ENCODE measurements at places on chromosomes 7 and 10.
A peak's percentile ranks its signal among the peaks of the same experiment; 100 is the strongest.

- no peak for DNase-seq
These were observed 318.7 kb downstream of the BBS9 start for GRCh38 chr7:33448035-33448434.

DNA sequence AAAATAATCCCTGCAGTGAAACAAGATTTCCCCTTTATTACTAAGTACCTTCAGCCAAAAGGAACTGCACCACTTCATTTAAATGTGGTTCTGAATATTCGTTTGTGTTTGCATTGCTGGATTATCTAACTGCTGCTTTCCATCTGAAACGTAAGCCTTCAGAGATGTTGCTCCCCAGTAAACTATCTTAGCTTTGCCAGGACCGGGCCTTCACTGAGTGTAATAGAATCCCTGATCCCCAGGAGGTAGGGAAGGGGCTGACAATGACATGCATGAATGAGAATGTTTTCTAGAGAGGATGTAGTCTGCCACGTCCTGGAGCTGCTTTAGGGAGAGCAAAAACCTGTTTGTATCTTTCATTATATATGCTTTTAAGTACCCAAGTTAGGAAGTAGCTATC lies 19.5 kb upstream of the INSYN2A start:
- DNase-seq: no peak

GRCh38 chr10:12389154-12389734 lies 39.9 kb downstream of the CAMK1D start:
- DNase-seq: no peak

DNA sequence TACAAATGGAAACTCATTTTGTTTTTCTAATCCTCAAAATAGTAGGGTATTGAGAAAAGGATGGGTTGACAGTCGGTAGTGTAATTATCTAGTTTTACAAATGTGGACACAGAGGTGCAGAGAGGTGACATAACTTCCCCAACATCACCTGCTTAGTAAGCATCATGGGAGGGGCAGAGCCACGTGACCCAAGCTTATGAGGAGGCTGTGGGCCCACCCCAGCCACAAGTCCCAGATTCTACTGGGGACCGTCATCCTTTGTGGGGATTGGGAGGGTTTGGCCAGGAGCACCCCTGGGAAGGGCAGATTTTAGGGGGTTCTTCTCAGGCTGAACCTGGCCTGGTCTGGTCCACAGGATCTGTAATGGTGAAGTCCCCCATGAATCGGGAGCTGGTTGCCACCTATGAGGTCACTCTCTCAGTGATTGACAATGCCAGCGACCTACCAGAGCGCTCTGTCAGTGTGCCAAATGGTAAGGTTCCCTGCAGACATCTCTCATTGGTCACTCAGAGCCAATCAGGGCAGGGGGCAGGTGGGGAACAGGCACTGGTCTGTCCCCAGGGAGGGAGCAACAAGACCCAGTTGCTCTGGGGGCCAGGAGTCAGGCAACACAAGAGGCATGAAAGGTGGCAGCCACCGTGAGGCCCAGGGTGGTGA lies 23.6 kb upstream of the VSIR start:
- no peak for DNase-seq

DNA sequence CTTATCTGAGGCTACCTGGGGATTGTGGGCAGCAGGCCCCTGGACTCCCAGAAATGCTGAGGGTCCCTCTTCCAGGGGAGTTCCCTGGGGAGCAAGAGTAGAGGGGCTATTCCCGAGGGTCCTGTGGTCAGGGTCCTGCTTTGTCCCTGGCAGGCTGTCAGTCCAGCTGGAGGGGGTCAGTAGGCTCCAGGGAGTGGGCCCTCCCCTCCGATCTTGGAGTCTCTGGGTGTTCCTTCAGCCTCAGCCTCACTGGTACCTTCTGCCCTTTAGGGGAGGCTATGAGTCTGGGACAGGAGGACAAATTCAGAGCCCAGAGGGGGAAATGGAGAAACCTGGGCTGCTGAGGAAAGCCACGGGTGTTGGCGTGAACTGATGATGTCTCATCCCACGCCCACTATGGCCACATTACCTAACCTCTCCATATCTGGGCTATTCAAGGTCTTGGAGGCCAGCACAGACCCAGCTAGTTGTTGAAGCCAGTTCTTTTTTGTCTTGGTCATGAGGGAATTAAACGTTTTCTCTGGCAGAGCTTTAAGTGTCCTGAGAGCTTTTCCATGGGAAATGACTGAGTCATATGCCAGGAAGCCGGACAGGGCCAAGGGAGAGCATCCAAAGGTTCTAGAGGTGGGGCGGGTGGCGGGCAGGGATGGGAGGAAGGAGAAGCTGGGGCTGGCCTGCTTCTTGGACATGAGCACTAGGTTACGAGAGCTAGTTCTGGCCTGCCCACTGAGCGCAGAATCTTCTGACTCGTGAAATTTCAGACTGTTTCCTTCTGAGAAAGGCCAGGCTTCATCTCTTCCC lies 6.2 kb downstream of the CALHM2 start:
- no peak for DNase-seq

- no peak for DNase-seq
These were observed 700 bp downstream of the MTPN start for GRCh38 chr7:135976312-135977006.

DNA sequence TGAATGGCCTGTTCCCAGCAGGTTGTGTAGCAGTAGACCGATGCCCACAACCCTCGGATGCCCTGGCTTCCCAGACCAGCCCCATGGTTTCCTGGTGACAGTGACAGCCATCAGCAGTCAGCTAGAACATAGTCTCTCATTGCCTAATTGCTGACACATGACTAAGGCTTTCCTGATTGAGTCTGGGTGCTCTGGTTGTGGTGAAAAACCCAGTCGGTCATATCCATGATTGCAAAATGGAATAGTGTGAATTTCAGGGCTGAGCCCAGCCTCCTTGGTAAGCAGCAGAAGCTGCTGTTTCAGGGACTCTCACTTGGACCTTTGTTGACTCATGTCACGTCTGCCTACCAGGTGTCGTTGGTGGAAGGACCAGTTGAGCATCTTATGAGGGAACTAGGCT lies 36.6 kb downstream of the POR start:
- DNase-seq: no peak

DNA sequence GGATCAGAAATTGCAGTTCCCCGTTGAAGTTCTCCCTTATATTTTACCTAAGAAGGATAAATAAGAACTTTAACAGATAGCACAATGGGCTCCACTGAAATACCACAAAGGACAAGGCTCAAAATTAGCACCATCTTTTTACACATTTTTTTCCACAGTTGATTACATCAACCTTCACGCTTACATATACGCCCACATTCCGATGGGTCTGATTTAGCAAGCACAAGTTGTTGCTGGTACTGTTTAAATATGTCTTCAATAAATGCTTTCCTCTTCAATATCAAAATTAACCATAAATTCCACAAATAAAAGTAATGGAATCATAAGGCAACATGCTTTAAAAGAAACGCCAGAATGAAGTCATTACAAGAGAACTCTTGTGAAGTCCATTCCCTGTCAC lies 79.5 kb downstream of the NEBL start:
- no peak for DNase-seq

DNA sequence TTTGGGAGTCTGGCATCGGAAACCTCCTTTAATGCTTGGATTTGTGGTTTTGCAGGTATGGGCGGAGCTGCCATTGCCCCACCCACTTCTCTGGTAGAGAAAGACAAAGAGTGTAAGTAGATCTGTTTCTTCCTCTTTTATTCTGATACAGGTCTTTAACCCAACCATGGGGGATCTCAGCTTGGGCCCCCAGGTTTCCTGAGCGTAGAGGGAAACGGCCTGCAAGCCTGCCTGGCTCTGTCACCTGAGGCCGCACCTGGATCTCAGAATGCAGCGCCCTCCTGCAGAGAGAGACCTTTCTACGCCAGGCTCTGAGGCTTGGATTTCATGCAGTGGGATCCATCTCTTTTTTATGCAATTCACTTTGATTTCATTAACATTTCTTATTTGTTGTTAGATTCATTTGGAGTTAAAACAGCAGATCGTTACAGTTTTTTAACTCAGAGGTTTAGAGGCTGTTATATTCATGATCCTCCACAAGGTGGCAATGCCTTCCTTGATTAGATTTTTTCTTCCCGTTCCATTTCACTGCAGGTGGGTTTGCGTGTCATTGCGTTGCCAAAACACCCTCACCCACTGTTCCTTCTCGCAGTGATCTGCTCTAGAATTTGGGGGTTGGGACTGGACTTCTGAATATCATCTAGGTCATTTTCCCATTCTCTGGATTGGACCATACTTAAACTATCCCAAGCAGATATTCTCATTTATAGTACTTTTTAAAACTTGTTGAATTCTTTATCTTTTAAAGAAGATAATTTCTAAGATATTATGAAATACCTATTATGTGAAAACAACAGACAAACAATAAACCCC lies 20.0 kb downstream of the RBM17 start:
- no peak for DNase-seq

DNA sequence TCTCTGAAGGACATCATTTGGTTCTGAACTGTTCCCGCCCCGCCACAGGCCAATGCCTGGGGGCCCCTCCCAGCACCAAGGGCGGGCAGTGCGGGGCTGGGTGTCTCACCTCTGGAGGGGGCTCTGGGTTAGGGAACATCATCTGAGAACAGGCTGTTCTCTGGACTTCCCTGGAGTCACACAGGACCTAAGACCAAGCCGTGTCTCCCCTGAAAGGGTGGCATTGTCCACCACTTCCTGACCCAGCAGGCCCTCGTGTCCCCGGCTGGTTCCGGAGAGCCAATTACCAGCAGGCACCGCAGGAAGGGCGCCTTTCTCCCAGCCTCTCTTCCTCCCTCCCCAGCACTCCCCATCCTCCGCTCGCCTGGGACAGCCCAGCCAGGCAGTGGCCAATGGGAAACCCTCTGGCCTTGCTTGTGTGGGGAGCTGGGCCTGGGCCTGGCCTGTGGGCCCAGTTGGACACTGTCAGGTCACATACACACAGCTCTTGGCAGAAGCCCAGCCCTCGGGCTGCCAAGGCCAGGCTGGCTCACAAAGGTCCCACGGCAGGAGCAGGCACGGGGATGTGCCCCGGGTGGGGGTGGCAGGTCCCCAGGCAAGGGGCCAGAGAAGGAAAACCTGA lies 119.5 kb downstream of the SPDYE5 start:
- DNase-seq: peak; percentile 77

GRCh38 chr10:77308084-77308732 lies 329.4 kb downstream of the KCNMA1 start:
- no peak for DNase-seq

GRCh38 chr7:155353256-155353897 lies 55.7 kb downstream of the INSIG1 start:
- no peak for DNase-seq

DNA sequence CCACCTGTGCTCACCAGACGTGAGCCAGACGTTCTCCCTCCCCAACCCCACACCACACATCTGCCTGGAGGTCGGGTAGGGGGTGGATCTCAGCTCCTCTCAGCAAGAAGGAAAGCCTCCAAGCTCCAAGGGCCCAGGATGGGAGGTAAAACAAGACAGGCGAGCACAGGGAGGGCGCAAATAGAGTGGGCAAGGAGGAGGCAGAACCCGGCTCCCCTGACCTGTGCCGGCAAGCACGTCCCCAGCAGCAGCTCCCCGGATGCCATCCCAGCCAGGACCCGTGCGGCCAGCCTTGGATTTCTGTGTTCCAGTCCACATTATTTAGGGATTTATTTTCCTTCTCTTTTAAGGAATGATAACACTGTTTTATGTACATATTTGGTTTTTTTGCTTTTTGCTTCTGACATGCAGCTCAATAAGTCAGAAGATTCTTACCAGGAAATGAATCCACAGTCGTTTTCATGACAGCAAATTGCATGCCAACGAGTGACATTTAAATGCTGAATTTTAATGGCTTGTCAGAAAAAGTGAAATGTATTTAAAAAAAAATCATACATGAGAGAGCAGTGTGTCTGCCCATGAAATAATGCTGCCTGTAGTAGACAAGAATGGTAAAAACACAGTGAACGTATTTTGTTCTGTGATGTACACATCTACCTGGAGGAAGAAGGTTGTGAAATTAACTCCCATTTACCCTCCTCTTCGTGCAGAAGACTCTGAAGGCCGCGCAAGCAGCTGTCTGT lies 276.5 kb downstream of the PTPRN2 start:
- DNase-seq: no peak

GRCh38 chr7:51785876-51786275 lies 469.3 kb upstream of the COBL start:
- DNase-seq: no peak

All from anterior cingulate cortex (tissue), 58 donors.